ENCODE measurements at places on chromosomes 7 and 10.

- no peak for DNase-seq
Observed at GRCh38 chr10:131478377-131478989, 167.0 kb upstream of the TCERG1L start.

GRCh38 chr7:26292768-26293560 is 1.3 kb downstream of the SNX10 start:
- no peak for DNase-seq

DNA sequence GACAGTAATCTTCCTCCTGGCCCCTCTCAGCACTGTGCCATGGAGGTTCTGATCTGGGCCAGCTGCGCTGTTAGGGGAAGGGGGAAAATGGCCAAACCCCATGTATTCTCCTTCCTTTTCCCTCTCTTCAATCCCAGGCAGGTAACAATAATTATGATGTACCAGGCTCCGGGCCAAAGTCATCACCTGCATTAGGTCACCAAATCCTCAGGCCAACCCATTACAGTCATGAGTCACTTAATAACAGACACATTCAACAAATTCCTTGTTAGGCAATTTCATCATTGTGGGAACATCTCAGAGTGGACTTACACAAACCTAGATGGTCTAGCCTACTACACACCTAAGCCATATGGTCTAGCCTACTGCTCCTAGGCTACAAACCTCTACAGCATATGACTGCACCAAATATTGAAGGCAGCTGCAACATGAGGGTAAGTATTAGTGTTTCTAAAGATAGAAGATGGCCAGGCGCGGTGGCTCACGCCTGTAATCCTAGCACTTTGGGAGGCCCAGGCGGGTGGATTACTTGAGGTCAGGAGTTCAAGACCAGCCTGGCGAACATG is 2.2 kb upstream of the HSPB1 start:
- DNase-seq = no peak

GRCh38 chr7:40647719-40648118 is 512.9 kb downstream of the SUGCT start:
- DNase-seq = no peak

DNA sequence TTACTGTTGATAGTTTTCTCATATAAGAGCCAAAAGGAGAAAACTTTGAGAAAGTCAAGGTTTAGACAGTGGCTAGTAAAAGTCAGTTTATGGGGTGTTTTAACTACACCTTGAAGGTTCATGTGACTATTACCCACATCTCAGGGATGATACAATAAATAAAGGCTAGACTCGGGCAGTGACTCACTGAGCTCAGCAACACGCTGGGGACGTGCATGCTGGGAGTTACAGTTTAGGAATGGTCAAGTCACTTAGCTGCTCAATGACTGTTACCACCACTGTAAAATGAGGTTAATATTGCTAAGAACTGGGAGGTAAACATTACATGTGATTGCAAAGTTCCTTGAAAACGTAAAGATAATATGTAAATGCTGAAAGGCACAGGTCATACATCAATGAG is 1254.4 kb upstream of the PHF14 start:
- no peak for DNase-seq

DNA sequence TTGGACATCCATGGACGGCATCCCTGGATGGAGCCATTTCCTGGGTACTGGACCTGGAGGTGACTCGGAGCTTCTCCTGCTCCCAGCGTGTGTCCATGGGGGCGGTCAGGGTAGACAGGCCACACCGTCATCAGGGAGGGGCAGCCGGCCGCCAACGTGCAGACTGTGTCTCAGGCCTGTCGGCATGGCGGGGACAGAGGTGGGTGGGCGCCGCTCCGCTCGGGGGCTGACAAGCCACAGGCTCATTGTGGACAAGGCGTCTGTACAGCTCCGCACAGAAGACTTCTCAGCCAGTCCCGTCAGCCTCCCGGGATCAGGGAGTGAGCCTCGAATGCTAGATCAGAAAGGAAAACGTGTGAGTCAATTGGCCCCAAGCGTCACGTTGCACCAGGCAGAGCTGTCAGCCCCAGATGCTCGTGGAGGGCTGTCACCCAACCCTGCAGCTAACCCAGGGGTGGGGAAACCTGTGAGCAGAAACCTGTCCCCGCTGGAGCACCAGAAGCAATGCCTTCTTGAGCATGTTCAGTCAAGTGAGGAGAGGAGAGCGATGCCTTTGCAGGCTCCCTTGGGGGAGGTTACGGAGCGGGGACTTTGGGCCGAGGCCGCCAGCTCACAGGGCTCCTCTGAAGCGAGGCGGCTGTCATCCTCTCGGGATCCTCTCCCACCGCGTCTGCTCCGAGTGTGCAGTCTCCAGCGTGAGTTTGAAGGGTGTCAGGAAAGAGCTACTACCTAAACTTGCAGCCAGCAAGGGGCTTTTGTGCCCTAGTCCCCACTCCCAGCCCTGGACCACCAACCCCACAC is 16.0 kb upstream of the DPYSL4 start:
- no peak for DNase-seq

- no peak for DNase-seq
Observed at GRCh38 chr10:64067009-64067606, 545.9 kb downstream of the REEP3 start.

DNA sequence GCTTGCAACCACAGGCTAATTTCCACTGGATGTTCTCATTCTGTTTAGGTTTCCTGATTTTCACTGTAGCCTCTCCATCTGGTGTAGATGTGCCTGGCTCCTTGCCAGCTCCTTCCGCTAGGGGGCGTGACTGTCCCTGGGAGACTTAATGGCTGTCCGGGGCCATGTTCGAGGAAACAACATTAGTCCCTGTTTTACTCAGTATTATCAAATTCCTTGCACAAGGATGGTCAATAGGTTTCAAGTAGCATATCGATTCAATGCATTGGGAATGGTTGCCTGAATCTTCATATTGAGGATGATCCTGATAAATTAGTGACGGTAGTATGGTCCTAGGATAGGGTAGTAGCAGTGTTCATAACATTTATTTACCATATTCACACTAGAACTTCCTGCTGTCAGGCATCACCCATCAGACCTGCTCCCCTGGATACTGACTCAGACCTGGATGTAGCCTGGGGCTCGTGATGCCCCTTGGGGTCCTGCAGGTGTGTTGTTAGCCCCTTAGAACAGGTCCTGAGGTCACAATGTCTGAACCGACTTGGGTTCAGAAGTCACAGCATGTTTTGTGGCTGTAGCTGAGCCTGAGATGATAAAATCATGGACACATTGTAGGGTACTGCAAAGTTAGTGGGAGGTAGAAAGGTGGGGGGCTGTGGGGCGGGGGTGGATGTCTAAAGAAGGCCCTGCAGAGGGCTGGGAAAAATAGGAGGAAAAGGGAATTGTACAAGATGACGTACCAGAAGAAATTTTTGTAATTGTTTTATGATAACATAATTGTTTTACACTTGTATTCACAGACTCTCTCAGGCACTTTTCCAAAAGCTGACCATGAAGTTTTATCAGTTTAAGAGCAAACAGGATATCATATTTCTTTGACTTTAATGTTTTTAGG is 8.9 kb upstream of the EXOC6 start:
- DNase-seq = peak; percentile 27

DNA sequence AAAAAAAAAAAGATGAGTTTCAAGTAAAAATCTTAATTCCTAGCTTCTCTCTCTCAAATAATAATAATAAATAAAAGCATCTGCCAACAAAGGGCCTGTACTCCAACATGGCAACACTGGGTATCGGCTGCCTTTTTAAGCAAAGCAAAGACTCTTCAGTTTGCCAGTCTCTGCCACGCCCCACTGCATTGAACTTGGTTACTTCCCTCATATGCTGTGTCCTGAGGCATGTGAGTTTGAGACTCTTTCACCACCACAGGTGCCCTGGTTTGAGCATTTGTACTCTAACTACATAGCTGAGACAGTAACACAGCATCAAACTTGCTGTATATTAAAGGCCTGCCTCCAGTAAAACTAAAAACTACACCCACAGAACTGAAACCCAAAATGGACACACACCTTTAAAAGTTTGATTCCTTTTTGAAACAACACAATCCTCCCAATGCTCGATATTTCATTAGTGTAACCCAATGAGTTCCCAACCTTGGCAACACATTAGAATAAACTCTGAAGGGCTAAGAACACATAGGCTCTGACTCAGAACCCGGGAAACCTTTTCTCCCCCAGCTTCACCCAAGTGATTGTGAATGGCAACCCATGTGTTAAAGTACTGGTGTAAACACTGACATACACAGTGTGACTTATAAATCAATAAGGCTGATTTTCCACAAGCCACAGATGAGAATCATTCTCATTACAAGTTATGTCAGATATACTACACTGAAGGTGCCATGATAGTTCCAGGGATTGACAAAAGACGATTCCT is 12.0 kb downstream of the JAZF1 start:
- no peak for DNase-seq

DNA sequence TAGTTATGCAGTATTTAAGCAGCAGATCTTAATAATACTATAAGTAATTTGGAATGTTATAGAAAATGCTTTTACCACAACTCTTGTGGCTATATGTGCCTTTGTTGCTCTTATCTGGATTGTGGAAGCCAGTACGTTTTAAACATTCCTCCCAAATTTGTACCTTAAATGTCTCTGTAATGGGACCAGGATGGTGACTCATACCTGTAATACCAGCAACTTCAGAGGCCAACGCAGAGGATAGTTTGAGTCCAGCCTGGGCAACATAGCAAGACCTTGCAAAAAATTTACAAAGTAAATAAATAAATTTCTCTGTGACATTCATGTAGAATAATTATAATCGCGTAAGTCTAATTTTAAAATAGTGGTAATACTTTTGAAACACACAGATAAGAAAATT is 283.1 kb downstream of the POM121L12 start:
- no peak for DNase-seq

GRCh38 chr7:21149809-21150208 is 278.1 kb upstream of the SP4 start:
- DNase-seq = no peak

GRCh38 chr10:61701706-61702105 is 39.0 kb downstream of the CABCOCO1 start:
- DNase-seq = no peak

DNA sequence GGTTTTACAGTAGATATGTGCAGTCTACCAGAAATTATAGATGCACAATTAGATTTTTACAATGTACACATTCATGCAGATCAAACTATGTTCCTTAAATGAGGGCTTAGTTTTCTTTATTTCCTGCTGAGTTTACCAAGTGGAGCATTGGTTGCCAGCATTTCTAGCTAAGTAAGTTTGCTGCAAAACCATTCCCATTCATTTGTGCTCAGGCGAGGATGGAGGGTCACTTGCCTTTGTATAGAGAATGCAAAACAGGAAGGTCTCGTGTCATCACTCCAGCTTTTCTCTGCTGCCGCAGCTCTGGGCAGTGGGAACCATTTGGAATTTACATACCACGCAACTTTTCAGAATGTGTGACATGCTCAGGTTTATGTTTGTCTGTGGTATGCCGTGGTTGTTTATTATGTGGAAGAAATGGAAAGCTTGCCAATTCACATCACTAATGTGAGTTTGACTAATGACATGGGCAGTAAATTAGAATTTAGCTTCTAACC is 198.6 kb downstream of the TRIL start:
- no peak for DNase-seq

- DNase-seq = no peak
Observed at GRCh38 chr7:105156731-105157130, 142.7 kb downstream of the KMT2E start.

DNA sequence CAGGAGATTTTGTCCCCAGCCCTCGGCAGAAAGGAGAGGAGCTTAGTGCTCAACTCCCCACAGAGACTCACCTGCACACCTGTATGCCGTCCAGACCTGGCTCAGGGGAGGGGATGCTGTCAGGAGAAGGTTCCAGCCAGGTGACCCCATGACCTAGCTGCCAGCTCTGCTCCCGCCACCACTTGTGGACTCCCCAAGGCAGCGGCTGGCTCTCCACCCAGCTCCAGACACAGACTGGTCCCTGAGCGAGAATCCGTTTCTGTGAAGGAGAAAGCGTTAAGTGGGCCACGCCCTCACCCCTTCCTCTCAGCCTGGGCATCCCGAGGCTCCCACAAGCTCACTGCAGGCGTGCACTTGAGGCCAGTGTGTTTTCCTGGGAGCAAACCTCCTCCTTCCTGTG is 76.4 kb downstream of the RGS10 start:
- DNase-seq = no peak

DNA sequence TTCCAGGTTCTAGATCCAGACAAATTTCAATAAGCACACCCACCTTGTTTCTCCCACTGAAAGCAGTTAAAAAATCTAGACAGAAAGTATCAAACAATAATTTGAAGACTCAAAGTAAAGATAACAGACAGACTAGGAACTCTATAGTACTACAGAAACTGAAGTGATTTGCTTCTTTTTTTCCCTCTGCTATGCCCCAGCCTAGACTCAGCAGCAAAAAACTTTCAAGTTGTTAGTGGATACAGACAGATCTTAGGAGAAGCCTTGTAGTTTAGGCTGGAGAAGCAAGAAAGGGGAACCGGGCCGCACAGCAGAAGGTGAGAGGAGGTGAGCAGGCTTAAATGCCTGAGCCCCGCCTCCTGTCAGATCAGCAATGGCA is 65.1 kb downstream of the IGF2BP3 start:
- DNase-seq = no peak

GRCh38 chr7:151257990-151258389 is 9.5 kb upstream of the SMARCD3 start:
- no peak for DNase-seq

All from stimulated activated CD4-positive, alpha-beta T cell treated with anti-CD3 and anti-CD28 coated beads, TNF-alpha, amount 100 ng/mL, for 24 hours (primary cell).